ENCODE measurements at places on chromosomes 5 and 9.

DNA sequence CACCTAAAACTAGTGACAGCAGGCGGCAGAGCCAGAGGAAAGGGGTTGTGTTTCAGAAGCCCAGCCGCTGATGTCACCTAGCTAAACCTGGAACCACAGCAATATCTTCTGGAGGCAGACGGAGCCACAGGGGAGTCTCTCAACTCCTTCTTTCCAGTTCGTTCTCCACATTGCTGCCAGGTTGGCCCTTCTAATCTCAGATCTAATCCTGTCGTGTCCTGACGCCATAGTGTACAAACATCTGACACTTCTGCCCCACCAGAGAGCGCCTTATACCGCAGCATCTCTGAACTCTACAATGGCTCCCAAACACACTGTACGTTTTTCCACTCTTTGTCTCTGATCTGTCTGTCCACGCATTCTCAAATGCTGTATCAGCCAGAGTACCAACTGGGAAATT is 240.0 kb downstream of the SMARCA2 start:
- DNase-seq, result no peak

DNA sequence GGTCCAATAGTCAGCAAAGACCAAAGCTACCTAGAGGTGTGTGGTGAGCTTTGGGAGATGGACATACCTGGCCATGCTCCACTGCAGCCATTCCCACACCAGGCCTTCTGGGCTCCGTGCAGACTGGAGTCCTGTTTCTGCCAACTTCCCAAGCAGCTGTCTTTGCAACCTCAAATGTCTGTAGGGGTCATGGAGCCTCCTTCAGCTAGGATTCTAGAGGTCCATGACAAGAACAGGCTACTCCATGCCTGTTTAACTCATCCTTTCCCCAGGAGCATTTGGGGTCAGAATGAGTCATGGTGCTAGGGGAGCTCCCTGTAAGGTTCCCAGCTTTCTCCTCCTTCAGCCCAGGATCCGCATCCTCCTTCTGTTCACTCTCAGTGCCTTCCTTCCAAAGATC is 17.1 kb downstream of the VPS13A start:
- no peak for DNase-seq

DNA sequence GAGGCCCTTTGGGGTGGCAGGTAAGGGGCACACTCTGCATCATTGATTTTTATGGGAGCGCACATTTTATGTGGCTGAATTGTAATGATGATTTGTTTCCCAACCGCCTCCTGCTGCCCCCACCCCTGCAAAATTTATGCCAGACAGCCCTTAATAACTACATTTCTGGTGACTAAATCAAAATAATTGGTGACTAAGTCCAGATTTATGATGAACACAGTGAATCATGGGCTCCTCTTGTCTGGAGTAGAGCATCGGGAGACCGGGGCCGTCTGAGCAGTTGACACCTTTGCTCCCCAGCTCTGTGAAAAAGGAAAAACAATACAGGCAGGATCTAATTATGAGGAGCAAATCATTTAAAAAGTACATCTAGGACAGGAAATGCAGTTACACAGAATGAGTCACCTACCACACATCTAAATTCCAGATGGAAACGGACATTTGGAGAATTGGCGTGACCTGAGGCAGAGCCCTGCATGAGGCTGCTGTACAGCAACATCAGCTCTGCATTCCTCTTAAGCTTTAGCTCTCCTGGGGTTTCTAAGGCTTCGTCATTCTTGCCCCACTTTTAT is 58.9 kb downstream of the DOCK2 start:
- no peak for DNase-seq

- DNase-seq, result no peak
These were observed 64.8 kb downstream of the SHC3 start for GRCh38 chr9:89113851-89114250.

GRCh38 chr9:68747043-68747533 is 42.0 kb downstream of the PIP5K1B start:
- DNase-seq, result no peak

GRCh38 chr5:152505442-152506042 is 100.5 kb upstream of the NMUR2 start:
- peak; percentile 13 for DNase-seq

DNA sequence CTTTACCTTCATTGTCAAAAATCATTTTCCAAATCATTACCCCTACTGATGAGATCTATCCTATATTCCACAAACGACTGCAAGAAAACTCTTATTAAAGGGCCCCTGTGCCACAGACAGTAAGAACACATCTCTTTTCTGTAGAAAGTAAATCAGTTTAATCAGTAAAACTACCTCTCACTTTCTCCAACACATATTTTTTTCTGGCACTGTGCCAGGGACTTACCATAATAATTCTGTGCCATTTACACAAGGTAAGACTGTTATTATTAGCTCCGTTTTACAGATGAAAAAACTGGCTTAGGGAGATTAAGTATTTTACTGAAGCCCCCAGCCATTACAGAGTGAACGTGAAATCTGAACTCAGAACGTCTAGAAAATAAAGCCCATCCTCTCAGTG is 587.0 kb upstream of the COX7C start:
- DNase-seq, result no peak
